ENCODE measurements at places on chromosomes 5 and 9.

DNA sequence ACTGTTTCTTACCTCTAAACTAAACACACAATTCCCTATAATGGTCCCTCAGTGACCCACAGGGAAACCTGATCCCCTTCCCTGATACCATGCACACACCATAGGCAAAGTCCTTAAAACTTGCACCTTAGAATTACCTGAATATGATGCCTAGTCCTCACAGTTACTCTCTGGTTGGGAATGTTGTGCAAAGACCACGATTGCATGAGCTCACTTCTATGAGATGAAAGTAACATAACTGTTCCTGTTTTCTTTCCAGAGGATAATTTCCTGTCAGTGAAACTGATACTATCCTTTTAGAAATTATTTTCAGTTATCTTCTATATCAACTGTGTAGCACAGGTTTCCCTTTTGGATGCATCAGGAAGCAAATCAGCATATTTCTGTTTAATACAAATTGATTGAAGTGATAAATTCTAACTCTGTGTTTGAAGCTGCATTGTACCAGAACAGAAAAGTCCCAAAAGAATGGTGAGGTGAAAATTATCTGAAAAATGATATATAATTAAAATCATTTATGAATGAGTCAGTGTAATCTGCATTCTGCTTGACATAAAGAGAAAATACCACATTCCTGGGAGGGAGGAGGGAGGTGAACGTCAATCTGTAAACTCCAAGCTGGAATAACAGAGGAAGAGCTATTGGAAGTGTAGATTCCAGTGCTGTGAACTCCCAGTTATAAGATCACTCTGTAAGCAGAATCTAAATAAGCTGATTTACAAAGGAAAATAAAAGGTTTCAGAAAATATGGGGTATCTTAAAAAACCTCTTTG lies 51.2 kb upstream of the TNFAIP8 start:
- DNase-seq: no peak

- DNase-seq: no peak
Observed at GRCh38 chr5:154618696-154619095, 136.5 kb upstream of the LARP1 start.

- no peak for DNase-seq
Observed at GRCh38 chr5:124160265-124160664, 586.2 kb downstream of the ZNF608 start.

GRCh38 chr5:122156724-122157325 lies 27.5 kb downstream of the ZNF474 start:
- DNase-seq: no peak

- no peak for DNase-seq
Observed at GRCh38 chr5:1298723-1299510, 4.0 kb upstream of the TERT start.

GRCh38 chr5:155686131-155686530 lies 640.8 kb upstream of the SGCD start:
- no peak for DNase-seq

DNA sequence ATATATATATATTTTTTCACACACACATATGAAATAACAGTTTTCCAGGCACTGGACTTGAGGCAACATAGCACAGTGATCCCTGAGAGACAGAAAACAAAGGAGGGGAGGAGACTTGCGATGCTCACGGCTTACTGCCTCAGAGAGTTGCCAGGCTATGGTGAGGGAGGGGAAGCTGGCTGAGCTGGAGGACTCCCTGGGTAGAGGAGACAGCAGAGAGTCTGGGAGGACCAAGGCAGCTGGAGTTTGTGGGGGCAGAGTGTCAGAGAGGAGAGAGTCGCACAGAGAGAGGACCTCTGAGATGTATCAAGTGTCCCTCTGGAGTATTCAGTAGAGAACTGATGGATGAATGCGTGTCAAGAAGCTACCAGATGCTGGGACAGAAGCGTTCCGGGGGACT lies 23.1 kb upstream of the QSOX2 start:
- DNase-seq: no peak

- DNase-seq: no peak
Observed at GRCh38 chr9:82490019-82490499, 501.5 kb downstream of the SPATA31D1 start.

GRCh38 chr5:68962757-68963484 lies 130.9 kb upstream of the SLC30A5 start:
- peak; percentile 4 for DNase-seq

DNA sequence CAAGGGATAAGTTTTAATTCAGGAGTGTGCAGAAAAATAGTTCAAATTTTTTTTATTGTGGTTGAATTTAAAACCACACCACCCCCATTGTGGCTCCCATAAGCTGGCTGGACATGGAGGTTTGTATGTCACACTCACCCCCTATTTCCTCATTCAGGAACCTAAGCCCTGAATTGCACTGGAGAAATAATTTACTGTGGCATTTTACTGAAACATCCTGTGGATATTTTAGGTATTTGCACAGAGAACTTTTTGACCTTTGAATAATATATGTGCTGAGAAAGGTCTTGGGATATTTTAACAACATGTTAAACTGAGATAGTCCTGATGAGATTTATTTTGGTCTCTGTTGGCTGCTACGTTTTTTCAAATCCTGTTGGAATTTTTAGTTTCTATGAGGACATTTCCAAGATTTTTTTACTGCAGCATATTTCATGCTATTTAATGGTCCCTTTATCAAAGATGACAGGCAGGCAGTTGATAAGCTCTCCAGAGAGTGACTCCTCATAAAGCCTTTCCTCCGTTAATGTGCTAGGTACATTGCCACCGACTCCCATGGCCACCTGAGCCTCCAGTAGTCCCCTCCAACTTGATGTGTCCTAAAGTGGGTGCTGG lies 51.2 kb upstream of the PALM2AKAP2 start:
- no peak for DNase-seq

DNA sequence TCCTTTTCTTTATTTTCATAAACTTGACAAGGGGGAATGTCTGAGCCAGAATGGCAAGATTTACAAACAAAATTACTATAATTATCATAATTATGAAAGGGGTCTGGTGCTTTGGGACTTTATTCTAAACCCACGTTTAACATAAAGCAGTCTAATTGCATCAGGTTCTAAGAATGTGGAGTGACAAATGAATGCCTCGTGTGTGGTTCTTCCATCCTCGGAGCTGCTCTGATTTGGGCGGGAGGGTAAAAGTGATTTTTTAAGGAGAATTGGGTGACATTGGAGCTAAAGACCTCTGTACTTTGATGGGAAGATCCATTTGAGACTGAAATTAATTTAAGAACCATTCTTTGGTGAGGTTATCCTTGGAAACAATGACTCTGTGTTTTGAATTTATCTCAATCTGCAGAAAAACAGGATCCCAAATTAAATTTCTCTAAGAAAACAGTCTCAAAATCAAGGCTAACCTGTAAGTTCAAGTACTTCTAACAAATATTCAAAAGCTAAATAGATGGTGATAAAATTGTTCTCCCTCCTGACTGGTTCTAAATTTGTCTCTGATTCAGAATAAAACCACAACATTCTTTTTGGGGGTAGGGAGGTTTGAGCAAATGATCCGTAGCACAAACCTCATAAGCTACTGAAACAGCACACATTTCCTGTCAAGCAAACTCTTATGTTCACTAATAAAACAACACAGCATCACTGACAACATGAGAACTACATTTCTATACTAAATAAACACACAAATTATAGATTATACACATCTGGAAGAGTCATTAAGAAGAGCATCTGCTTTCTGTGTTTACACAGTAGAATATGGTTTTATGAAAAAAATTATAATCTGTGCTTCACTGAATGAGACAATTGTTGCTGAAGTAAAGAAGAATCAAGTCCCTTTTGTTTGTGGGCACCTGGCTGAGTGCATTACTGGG lies 85.5 kb downstream of the DCP2 start:
- DNase-seq: no peak

DNA sequence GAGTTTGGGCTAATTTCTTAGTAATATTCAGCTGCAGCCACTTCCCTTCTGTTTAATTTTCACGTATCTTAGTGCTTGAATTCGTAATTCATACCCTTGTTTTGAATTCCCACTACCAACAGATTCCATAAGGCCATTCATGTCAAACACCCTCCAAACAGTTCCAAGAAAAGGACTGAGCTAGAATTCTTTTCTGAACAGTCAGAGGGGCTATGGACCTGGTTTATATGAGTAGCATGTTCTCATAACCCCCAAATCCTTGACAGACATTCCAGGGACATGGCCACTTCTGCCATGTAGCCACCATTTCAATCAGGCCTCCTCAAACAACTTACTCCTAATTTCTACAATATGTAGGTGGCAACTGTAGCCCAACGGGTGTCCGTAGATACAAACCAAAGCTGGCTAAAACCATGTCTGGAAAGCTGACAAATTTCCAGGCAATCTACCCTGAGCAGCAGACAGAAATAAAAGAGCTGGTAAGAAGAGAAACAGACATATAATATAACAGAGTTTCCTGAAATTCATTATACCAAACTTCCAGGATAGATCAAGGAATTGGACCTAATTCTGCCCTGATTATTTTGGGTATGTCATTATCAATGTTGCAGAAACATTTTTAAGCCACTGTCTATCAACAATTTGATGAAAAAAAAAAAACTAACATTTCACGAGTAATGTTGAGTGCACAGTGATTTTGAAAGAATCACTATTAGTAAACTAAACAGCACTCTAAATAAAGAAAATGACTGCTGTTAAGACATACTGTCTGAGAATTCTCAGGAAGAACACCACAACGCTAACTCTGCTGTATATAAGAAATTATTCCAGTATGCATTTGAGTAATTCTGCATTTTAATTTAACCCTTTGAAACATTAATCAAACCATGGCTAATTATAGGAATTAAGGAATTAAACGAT lies 40.7 kb downstream of the EBF1 start:
- DNase-seq: no peak

DNA sequence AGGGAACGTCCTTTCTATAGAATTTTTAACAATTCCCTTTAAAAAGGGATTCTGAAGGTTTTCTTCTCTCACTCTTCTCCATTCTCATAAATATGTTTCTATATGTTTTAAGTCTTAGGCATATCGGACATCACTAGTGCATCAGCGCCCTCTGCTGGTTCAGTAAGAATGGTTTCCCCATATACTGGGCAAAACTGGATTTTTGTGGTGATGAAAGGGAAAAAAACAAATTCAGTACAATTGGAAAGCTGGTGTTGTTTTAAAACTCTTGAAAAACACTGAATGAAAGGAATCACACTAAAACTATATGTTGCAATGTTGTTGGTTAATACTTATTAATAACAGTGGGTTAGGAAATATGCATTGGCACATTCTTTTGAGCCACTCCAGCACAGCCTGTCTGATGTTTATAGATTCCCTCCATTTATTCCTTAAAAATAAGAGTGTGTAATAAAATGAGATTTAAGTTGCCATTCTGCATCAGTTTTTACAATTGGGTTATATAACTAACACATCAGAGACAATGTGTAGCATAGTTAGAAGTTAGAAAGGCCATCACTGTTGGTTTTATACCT lies 15.8 kb downstream of the CWC27 start:
- DNase-seq: peak; percentile 74

GRCh38 chr5:143772621-143773020 lies 39.3 kb upstream of the HMHB1 start:
- no peak for DNase-seq

DNA sequence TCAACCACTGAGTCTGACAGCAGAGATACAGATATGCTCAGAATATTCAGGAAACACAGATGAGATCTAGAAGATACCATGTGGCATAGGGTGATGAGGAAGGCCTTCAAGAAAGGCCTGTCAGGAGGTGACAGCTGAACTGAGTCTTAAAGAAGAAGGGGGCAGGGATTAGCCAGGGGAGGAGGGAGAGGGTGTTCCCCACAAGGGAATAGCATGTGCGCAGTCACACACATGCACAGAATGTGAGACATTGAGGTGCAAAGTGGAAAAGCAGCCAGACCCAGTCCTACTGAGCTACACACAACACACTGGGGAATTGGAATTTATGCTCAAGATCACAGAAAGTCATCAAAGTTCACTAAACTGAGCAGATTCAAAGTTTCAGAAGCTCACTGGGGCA lies 3.0 kb upstream of the SLC25A48 start:
- no peak for DNase-seq

DNA sequence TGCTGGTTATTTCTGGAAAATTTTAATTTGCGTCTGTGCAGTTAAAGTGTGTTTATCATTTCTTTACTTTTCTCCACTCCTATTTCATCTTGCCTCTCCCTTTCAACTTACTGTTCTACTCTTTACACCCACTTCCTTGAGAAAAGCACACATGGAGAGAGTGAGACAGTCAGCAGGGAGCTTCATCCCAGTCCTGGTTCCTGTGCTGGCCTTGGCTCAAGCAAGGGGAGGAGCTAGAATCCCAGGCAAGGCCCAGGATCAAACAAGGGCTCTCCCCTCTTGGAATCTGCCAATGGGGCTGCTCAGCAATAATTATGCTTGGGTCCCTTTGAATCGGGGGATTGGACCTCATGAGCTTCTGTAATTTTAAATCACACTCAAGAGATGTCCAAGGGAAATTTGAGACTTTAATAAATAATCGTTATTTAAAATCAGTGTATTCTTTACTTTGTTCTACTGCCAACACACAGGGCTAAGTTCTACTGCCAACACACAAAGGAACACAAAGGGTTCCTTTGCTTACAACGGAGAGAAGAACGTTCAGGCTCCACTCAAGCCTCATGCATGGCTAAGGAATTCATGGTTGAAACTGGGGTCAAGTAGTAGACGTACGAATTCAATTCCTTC lies 439.3 kb upstream of the DAB2 start:
- DNase-seq: no peak

GRCh38 chr9:34035656-34036055 lies 13.0 kb downstream of the UBAP2 start:
- no peak for DNase-seq

DNA sequence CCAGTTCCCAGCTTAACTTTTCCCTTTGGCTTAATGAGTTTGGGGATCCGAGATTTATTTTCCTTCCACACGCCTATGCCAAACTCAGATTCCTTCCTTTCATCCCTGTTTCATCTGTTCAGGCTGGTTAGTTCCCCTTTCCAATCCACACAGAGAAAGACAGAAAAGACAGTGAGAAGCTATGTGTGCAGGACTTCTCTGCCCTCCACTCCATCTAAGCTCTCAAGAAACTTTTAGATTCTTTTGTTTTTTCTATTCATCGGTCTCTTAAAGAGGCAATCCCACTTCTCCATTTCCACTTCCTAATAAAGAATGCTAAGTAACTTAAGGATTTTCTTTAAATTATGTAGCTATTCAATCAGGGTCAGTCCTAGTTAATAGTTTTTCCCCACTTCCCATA lies 11.2 kb downstream of the ITGA1 start:
- no peak for DNase-seq

DNA sequence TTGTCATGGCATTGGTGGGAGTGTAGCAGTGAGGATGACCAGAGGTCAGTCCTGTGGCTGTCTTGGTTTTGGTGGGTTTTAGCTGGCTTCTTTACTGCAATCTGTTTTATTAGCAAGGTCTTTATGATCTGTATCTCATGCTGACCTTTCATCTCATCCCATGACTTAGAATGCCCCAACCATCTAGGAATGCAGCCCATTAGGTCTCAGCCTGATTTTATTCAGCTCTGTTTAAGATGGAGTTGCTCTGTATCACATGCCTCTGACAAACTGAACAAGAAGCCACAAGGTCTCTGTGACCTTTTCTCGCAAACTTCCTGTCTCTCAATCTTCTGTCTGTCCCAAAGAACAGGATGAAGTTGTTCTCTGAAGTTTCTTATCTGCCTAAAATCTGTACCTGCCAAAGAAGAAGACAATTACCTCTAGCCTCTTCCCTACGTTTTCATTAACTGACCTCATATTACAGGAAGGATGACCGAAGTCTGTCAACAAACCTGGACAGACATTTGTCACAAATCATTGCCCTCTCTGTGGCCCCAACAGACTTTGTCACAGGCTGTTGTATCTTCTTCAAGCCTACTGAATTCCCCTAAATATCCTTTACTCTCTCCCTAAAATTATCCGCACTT lies 284.2 kb upstream of the SEMA6A start:
- no peak for DNase-seq

GRCh38 chr5:38316544-38317224 lies 58.3 kb downstream of the EGFLAM start:
- no peak for DNase-seq

GRCh38 chr5:78727786-78728761 lies 79.5 kb upstream of the LHFPL2 start:
- no peak for DNase-seq

All from NCI-H526 (cell line).